Bronchus fibroblast of lung (primary cell): ENCODE measurements at places on chromosomes 2 and 18. TPM values are rescaled to one million over a fixed set of nuclear protein-coding genes. Genes with fewer than 3 reads are reported as not detected.

Gene C2orf80
- not detected in 2 replicates for total RNA-seq

Gene ACTG2
- total RNA-seq = 16.5 and 24.8 TPM in 2 replicates

Gene OSR1
- total RNA-seq = 19.8 and 22.9 TPM in 2 replicates

Gene TUBA3E
- not detected in 2 replicates for total RNA-seq

Gene DSG1
- total RNA-seq = not detected in 2 replicates

Gene MSTN
- total RNA-seq = under 0.01 TPM in 2 replicates

Gene DSG4
- total RNA-seq = not detected in 2 replicates

Gene MFSD2B
- 0.59 and 1.0 TPM in 2 replicates for total RNA-seq

Gene SLC66A3
- 40.9 and 42.4 TPM in 2 replicates for total RNA-seq

Gene SCN2A
- total RNA-seq = 1.0 and 1.2 TPM in 2 replicates

Gene CCL20
- total RNA-seq = 1.5 and 2.2 TPM in 2 replicates

Gene LRATD1
- 1.0 and 1.3 TPM in 2 replicates for total RNA-seq

Gene ALKAL2
- total RNA-seq = not detected in 2 replicates

Gene CNTNAP5
- not detected in 2 replicates for total RNA-seq

Gene REG3G
- not detected in 2 replicates for total RNA-seq

Gene BCL2L11
- total RNA-seq = 1.8 and 4.2 TPM in 2 replicates

Gene GPR17
- not detected in 2 replicates for total RNA-seq

Gene POLR1A
- total RNA-seq = 15.6 and 16.6 TPM in 2 replicates

Gene ATIC
- 46.6 and 51.6 TPM in 2 replicates for total RNA-seq

Gene DES
- total RNA-seq = 3.0 and 5.0 TPM in 2 replicates

Gene CENPA
- total RNA-seq = 23.4 and 25.1 TPM in 2 replicates

Gene COL4A3
- under 0.01 TPM in 1 of 2 replicates, not detected in the other for total RNA-seq

Gene IL37
- not detected in 2 replicates for total RNA-seq
